Activated T-cell treated with anti-CD3 and anti-CD28 coated beads, Interleukin-2, amount 50 U/mL, for 72 hours (primary cell): ENCODE measurements at places on chromosomes 16 and 17.
A peak's percentile ranks its signal among the peaks of the same experiment; 100 is the strongest.

DNA sequence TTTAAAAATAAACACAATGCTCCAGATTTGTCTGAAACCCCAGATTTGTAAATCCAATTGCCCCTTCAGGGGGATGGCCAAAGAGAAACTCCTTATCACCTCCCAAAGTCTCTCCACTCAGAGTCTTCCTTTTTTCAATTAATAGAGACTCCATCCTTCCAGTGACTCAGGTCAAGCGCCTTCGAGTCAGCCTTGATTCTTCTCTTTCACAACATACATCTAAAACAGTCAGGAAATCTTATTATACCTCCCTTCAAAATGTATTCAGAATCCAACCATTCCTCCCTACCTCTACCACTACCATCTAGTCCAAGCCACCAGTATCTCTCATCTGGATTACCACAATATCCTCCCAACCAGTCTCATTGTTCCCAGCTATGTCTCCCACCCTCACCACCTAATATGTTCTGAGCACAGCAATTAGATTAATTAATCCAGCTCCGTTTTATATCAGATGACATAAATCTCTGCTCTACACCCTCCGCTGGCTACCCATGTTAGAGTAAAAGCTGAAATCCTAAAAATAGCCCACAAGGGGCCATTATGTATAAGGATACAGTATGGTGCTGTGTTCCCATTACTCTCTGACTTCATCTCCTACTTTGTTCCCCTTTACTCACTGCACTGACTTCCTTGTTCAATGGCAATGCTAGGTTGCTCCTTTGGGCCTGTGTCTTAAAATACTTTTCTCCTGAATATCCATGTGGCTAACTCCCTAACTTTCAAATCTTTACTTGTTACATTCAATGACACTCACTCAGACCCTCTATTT is 11.8 kb downstream of the SIAH1 start:
- no peak for DNase-seq

- peak; percentile 6 for DNase-seq
Observed at GRCh38 chr16:78925083-78925767, 675.3 kb downstream of the MAF start.

DNA sequence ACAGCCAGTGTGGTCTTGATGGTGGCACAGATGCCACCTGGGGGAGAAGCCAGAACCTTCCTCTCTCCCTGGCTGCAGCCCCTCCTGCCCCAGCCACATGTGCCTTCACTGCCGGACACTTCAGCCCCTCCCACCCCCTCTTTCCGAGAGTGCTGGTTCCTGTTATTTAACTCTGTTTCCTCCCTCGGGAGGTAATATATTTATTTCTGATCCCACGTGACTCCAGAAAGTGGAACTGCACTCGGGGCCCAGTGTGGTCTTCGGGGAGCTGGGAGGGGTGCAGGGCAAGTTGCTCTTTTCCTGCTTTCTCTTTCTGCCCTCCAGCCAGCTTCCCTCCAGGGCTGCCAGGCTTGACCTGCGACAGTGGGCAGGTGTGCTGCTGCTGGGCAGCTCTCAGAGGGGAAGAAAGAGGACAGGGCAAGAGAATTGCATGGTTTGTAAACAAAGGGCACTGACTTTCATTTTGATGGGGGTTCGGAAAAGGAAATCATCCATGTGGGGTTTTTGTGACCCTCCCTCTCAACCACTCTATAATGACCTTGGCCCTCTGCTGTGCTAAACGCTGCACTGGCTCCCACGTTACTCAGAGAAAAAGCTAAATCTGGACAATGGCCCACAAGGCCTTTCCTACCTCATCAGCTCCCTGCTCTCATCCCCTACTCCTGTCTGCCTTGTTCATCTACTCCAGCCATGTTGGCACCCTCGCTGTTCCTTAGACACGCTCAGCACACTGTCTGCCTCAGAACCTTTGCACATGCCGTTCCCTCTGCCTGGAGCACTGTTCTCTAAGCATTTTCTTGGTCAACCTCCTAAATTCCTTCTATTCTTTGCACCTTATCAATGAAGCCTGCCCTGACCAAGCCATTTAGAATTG is 8.2 kb upstream of the CIITA start:
- DNase-seq, result no peak

DNA sequence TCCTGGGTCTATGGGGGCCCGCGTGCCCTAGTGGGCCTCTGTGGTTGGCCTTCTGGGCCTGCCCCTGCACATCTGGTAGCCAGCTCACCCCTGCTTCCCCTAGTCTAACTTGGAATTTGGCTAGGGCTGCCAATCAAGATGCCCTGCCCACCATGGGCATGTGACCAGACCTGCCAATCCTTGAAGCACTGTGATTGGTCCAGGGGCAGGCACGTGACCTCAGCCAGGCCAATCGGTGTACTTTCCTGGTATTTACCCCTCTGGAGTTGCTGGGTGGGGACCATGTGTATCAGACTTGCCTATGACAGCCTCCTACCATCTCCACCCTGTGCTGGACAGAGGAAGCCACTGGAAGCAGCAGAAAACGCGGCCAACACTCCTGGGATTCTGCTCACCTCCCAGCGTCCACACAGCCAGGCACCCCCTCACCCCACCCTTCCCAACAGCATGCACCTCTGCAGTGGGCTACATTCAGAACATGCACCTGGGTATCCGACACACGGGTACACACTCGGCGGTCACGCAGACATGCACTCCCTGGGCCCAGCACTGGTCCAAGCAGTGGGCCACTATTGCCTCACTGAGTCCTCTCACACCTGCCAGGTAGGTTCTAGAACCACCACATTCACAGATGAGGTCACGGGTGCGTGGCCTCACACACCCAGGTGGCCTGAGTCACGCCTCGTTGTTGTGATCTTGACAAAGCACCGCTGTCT is 96.9 kb downstream of the RBFOX3 start:
- no peak for DNase-seq

DNA sequence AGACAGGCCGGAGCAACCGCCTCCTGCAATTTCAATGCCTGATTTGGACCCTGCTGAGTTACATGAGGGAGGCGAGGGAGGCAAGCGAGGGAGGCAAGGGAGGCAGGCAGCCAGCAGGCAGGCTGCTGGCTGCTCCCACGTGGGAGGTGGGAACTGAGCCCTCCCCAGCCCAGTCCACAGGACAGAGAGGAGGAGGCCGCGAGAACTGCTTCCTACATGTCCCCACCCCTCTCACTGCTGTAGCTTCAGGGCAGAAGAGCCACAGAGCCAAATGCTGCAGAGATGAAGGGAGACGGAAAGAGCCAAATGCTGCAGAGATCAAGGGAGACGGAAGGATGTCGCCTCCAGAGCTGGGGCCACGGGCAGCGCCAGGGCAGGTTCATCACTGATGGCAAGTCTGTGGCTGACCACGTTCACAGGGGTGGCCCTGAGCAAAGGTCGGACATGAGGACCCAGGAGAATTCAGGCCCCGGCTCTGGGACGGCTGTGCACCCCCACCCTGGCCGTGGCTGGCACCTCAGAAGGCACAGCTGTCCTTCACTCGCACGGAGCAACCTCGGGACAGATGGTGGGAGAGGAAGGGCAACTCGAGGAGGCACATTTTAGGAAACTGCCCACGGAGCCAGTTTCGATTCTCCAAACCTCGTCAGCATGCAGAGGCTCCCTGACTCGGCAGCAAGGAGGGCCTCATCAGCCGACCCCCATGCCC is 21.5 kb downstream of the RPH3AL start:
- no peak for DNase-seq

DNA sequence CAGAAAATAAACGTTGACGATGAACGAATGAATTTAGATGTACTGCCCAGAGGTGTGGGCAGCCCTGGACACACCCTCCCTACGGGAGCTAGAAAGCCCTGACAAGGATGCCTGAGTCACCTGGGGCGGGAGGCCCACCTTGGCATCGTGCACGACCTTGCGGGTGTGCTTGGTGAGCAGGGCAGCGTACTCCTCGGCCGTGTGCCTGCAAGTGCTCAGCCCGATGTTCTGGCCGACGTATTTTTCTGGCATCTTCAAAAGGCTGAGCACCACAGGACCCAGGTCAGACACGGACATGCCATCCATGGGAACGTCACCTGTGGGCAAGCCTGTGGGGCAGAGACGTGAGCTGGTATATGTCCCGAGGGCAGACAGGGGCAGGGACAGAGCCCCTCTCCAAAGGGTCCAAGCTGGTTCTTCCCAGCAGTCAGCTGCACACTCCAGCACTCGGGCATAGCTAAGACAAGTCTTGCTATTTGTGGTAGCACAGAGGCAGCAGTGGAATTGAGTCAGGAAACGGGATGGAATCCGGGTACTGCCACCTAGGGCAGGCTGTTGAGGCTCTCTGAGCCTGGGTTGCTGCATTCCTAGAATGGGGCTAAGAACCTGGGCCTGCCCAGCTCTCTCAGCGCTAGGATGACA is 10.8 kb downstream of the NMRAL1 start:
- no peak for DNase-seq

DNA sequence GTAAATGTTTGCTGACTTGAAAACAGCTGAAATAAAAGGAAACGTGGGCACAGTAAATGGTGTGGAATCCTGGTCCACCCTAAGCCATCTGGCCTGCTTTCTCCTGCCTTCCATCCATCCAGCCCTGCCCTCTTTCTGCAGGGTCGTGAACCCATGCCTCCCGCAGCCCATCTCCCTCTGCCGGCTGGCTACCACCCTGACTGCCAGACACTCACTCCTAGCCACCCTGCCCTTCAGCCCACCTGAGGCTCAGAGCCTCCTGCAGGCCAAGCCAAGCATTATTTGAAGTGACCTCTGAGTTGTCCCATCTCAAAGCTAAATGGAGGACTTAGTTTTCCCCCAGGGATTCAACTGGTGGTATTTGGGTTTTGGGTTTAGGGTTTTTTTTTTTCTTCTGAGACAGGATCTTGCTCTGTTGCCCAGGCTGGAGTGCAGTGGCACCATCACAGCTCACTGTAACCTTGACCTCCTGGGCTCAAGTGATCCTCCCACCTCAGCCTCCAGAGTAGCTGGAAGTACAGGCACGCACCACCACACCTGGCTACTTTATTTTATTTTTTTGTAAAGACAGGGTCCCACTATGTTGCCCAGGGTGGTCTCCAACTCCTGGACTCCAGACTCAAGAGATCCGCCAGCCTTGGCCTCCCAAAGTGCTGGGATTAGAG is 8.4 kb downstream of the ZDHHC1 start:
- DNase-seq, result no peak

- peak; percentile 70 for DNase-seq
Observed at GRCh38 chr17:31068291-31068690, 26.5 kb upstream of the NF1 start.

DNA sequence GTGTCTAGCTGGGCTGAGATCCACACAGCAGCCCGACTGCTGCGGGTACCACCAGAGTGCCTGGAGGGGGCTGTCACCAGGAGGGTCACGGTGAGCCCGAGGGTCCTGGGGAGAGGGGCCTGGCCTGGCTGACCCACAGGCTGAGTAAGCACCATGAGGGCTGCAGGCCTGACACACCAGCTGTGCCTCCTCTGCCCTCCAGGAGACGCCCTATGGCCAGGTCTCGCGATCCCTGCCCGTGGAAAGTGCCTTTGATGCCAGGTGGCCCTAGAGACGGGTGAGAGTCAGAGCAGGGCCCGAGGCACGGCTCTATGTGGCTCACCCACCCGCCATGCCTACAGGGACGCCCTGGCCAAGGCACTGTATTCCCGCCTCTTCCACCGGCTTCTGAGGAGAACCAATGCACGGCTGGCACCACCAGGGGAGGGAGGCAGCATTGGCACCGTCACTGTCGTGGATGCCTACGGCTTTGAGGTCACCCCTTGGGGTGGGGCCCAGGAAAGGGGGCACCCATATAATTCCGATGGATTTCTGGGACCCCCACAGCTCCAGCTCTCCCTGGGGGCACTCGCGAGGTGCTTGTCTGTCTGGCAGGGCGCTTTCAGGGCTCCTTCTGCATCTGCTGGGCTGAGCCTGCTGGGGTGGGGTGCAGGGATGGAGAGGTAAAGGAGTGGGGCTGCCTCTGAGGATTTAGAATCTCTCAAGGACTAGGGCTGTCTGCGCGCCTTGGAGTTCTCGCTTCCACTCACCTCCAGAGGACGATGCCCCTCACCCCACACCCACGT is 7.1 kb downstream of the MYO15B start:
- DNase-seq, result no peak

DNA sequence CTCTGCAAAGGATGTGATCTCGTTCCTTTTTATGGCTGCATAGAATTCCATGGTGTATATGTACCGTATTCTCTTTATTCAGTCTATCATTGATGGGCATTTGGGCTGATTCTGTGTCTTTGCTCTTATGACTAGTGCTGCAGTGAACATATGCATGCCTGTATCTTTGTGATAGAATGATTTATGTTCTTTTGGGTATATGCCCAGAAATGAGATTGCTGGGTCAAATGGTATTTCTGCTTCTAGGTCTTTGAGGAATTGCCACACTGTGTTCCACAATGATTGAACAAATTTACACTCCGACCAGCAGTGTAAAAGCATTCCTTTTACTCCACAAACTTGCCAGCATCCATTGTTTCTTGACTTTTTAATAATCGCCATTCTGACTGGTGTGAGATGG is 60.2 kb upstream of the ADORA2B start:
- DNase-seq, result no peak

DNA sequence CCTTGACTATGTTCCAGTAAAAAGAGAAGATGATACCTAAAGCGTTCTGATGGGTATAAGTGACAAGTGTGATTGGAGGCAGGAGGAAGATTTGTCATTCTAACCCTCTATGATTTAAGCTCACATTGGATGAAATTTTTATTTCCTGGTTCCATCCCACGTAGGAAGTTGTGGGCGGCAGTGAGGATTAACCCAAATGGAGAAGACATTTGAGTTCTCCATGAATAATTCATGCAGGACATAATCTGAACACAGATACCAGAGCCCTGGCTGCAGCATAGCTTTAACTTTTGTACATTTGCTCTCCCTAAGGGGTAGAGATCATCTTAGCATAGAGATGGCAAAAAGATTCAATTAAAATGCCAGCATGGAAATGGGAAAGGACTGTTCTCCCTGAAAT is 146.3 kb downstream of the SLC39A11 start:
- no peak for DNase-seq

DNA sequence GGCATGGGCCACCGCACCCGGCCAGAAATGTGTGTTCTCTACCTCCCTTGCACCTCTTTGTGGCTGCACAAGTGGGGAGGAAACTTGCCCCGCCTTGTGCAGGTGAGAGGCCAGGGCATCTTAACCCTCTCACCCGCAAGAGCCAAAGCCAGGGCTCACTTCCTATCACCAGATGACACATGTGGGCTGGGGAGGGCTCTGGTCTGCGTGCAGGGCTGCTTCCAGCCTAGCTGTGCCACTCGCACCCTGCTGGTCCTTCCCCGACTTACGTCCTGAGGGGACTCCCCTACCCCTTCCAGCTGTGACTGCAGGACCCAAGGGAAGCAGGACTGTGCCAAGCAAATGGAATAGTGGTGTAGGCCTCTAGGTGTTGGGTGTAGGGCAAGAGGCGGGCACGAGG is 6.9 kb downstream of the MIEF2 start:
- no peak for DNase-seq

GRCh38 chr17:31918701-31919128 is 17.2 kb upstream of the UTP6 start:
- no peak for DNase-seq

- peak; percentile 69 for DNase-seq
Observed at GRCh38 chr17:8965394-8966168, at the start of gene PIK3R5. PIK3R5 (minus strand) TSS chr17:8965707; CDS start chr17:8911494, 54,213 bp downstream.
